ENCODE measurements at places on chromosomes 6 and 20.
A peak's percentile ranks its signal among the peaks of the same experiment; 100 is the strongest.

DNA sequence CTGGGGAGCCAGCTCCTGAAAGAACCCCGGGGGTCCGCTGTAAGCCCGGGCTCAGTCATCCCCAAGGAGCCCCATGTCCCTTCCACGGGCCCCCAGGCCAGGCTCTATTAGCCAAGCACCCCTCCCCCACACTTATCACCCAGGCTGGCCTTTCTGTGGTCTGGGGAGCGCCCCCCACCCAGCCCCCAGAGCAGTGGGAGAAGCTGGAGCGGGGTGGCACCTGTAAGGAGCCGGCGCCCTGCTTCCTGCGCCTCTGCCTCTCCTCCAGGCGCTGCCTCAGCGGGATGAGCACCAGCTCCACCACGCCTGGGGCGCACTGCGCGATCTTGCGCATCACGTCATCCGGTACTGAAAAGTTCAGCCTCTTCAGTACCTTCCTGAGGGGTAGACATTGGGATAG, 2.3 kb downstream of the SPEF1 start:
- no peak for DNase-seq

DNA sequence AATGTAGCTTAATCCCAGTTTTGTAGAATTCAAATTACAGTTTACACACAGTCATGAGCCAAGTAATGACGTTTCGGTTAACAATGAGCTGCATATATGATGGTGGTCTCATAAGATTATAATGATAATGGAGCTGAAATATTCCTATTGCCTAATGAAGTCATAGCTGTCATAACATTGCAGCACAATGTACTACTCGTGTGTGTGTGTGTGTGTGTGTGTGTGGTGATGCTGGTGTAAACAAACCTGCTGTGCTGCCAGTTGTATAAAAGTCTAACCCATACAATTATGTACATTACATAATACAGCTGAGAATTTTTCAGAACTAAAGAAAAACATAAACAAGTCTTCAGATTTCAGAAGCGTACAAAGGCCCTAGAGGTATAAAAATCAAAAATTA, 66.7 kb upstream of the ARID1B start:
- no peak for DNase-seq

GRCh38 chr6:6085928-6086668, 79.4 kb upstream of the NRN1 start:
- no peak for DNase-seq

- no peak for DNase-seq
Observed at GRCh38 chr6:140921366-140922226, 1211.1 kb upstream of the GJE1 start.

- DNase-seq: peak; percentile 63
Observed at GRCh38 chr6:106520711-106521401, 108.4 kb downstream of the RTN4IP1 start.

GRCh38 chr20:61356196-61356595, 104.1 kb downstream of the CDH4 start:
- no peak for DNase-seq

DNA sequence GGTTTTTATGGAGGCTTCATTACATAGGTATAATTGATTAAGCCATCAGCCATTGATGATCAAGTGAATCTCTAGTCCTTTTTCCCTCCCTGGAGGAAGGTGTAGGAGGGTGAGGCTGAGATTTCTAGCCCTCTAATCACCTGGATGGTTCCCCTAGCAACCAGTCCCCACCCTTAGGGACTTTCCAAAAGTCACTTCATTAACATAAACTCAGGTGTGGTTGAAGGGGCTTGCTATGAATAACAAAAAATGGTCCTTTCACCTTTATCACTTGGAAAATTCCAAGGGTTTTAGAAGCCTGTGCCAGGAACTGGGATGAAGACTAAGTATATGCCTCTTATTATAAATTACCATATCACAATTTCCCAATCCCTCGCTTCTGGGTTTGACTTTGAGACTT, 40.4 kb downstream of the SMPDL3A start:
- no peak for DNase-seq

GRCh38 chr6:143594647-143595046, 83.1 kb upstream of the PHACTR2 start:
- no peak for DNase-seq

DNA sequence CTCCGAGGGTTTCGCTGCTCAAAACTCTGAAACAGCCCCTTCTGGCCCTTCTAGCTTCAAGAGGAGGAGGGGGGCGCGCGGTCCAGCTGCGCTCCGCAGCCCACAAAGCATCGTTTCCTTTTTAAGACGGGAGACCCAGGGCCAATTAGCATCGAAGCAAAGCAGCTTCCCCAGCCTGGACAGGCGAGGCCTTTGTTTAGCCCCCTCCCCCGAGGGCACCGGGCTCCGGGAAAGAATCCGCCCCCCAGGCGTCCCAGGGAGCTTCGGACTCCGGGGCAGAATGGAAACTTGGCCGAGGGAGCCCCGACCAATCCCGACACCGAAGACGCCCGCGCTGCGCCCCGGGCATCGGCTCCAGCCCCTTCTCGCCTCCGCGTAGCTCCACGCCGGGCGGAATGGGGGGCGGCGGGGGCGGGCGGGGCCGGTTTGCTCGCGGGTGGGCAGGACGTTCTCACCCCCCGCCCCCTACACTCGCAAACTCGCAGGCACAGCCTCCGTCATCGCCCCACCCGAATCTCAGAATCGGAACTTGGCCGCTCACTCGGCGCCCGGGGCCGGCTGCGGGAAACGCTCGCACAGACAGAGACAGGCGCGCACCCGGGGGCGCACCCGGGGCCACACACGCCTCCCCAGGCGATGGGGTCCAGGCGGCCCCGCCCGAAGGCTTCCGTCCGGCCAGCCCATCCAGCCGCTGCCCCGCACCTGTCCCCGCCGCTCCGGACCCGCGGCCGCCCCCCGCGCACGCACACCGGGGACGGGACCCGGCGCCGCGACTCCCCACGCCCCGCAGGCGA, 628 bp downstream of the NKAIN4 start:
- DNase-seq: no peak

- DNase-seq: no peak
Observed at GRCh38 chr6:112310439-112311125, 36.5 kb upstream of the RFPL4B start.

GRCh38 chr20:18243802-18244201, 44.5 kb upstream of the ZNF133 start:
- no peak for DNase-seq

DNA sequence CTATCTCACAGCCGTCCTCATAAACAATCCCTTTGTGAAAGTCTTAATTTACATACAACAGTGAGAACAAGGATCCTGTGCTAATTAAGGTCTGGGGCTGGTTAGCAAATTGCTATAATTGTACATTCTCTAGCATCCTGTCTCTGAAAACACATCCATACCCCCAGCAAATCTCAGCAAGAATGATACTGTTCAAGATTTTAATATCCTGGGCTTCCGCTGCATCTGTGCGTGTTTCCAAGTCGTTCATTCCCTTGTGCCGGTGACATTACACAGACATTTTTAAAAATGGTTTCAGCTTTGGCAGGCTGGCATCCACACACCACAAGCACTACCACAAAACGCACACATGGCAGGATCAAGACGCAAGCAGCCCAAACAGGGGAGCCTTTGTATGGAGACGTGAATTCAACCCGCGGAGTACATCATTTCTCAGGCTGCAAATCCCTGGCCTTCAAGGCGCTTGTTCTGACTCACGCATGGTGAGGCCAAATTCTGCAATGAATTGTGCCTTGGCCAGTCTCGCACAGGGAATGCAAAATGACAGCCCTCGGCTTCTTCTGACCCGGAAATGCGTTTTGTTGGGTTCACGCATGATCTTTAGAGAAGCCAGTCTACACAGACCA, 20.3 kb downstream of the ZMYND8 start:
- no peak for DNase-seq

DNA sequence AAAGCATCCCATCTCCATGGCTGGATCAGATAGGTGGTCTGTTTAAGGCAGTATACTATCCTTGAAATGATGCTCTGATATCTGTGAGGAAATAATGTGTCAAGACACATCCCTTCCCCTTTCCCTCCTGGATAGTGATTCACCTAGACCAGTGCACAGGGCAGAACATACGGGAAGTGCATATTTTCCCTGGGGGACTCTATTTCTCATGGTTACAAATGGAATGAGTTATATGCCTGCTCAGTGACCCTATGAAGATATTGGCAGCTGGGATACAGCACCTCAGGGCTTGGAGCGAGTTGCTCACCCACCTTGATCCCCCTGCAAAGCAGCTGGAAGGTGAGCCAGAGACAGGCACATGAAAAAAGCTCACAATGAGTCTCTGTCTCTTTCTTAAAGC, 67.5 kb upstream of the PRL start:
- no peak for DNase-seq
